ENCODE measurements at places on chromosomes 13 and 19. TPM values are rescaled to one million over a fixed set of nuclear protein-coding genes. Genes with fewer than 3 reads are reported as not detected.

- DNase-seq: no peak
Observed at GRCh38 chr13:66071608-66072007, 1158.5 kb downstream of the PCDH9 start.

GRCh38 chr19:305240-306150 lies 14.3 kb upstream of the PLPP2 start:
- no peak for DNase-seq

DNA sequence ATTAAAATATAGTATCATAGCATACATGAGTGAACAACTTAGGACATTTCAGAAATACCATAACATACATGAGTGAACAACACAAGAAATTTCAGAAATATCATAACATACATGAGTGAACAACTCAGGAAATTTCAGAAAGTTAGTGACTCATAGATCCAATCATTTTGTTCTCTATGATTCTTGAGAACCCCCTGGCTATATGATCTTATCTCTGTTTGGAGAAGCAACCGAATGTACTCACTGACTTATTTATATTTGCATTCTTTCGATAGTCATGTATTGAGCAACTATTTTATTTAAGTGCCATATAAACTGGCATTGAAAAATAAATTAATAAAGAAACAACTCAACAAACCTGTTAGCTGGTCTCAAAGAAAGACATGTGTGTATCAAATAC lies 251.1 kb downstream of the EFNB2 start:
- DNase-seq: no peak

- DNase-seq: no peak
Observed at GRCh38 chr13:33199289-33199850, 86.2 kb downstream of the STARD13 start.

DNA sequence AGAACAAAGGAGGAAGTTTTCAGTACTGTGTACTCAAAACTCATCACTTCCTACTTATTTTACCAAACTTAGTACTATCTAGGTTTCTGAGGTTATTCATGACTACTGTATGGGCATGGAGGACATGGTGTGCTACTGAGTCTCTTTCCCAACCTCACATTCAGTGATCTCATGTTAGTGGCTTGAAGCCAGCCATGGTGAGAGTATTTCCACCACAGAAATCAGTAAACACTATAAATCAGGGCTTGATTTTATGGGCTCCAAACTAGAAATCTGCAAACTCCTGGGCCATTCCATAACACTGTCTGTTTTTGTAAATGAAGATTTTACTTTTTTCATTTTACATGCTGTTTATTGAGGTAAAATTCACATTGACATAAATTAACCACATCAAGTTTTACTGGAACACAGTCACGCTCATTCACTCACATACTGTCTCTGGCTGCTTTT lies 19.7 kb downstream of the MED26 start:
- DNase-seq: no peak

DNA sequence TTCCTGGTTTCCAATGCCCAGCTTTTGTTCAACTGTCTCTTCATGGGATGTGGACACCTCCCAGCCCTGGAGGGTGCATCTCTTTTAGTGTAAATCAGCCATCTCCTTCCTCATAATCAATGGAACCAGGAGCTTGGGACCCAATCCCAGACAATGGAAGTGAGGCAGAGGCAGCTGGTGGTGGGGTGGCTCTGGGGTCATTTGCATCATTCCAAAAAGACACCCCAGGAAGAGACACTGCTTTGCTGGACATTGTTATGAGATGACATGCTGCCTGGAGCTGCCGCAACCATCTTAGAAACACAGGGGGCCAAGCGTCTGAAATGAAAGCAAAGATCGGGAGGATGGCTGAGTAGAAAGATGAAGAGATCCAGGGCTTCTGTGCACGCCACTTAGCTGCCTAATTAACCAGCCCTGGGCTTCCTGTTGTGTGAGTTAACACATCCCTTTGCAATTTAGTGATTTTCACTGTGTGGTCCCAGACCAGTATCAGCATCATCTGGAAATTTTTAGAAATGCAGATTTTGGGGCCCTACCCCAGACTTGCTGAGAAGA lies 36.1 kb downstream of the IRS2 start:
- DNase-seq: no peak

DNA sequence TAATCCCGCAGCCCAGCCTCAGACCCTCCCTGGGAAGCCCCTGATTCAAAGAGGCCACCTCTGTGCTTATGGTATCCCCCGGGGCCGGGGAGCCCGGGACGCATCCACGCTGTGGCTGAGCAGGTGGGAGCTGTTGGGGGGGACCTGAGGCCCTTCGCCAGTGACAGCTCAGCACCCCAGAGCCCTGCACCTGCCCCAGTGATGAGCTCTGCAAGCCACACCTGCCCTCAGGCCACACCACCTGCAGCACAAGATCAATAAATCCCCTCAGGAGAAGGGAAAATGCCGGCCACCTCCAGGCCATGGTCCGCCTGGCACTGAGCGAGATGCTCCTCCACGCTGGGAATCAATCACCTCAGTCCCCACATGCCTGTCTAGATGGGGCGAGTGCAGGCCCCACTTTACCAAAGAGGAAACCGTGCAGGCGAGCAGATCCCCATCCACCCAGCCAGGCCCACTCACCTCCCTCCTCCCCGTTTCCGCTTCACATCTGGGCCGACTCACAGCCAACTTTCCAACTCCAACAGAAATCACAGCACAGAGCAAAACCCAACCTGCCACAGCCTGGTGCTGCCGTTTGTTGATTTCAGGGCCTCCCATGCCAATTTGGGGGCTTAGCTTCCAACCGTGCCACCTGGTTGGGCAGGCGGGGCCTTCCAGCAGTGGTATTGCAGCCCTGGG lies 12.8 kb downstream of the MOB3A start:
- DNase-seq: peak; percentile 71

- peak; percentile 81 for DNase-seq
Observed at GRCh38 chr19:18425515-18426415, 6.6 kb downstream of the SSBP4 start.

Gene IZUMO1
- total RNA-seq: 0.49 TPM

Gene NCCRP1
- not detected for total RNA-seq

- DNase-seq: no peak
Observed at GRCh38 chr13:98997738-98998641, 20.1 kb upstream of the DOCK9 start.

GRCh38 chr13:66362485-66362884 lies 867.7 kb downstream of the PCDH9 start:
- no peak for DNase-seq

Gene ZNF468
- total RNA-seq: 7.1 TPM

DNA sequence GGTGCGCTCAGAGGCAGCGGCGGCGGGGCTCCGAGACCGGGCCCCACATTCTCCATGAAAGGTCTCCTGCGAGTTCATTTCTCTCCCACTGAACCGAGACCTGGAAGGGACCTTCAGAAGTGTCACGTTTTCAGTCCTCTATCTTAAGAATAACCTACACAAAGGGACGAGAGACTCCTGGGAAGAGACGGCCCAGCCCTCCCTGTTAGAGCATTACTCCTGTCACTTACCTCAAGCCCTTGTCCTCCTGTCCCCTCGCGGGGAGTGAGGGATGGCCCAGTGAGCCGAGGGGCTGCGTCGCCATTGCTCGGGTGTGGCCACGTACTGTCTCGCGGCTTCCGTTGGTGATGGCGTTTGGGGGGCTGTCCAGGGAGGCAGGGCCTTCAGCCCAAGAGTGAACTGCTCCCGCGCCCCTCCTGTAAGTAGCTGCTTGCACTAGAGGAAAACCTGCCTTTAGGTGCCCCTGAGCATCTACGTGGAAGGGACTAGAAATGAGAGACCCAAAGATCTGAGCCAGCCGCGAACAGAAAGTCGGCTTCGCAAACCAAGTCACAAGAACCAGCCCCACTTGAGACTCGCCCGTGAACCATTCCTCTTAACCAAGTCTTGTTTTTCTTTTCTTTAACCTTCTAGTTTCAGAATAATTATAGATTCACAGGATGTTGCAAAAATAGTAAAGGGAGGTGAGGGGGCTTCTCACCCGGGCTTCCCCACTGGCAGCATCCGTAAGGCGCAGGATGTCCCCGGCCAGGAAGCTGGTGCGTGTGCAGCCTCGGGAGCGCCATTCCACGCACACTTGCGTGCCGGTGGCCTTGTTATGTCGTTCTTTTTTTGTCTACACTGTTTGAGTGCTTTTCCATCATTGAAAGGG lies 21.1 kb upstream of the NDUFS7 start:
- peak; percentile 32 for DNase-seq

GRCh38 chr19:35901854-35902661 lies at the start of gene HCST:
Gene HCST, plus strand, starts transcription at chr19:35902529. Its CDS starts 65 bp downstream, at chr19:35902594.
- DNase-seq: no peak

DNA sequence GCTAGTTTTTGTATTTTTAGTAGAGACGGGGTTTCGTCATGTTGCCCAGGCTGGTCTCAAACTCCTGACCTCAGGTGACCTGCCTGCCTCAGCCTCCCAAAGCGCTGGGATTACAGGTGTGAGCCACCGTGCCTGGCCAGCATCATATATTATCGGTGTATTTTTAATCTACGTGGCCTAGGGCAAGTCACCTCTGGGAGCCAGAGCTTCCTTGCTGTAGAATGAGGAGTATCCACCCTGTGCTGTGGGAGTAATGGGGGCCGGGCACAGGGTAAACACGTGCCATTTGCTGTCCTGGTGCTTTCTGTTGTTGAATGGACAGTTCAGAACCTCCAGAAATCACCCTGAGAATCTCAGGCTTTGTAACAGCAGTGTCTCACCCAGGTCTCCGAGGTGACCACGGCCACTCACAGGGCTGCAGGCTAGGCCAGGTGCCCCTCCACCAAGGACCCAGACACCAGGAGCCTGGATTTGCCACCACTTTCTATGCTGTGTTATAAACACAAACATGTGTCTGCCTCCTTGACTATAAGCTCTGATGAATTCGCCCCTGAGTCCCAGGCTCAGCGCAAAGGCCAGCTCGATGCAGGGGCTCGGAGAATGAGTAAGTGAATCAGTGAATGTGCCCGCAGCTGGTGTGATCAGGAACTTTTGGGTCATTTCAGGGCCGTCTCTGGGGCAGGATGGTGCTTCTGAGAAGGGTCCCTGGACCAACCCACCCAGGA lies 22.7 kb downstream of the POP4 start:
- no peak for DNase-seq

Gene USE1
- total RNA-seq: 32.8 TPM

- no peak for DNase-seq
Observed at GRCh38 chr13:25977671-25978070, 74.1 kb downstream of the SHISA2 start.

GRCh38 chr13:48576448-48577010 lies 43.6 kb upstream of the RCBTB2 start:
- no peak for DNase-seq

Gene ADGRE2
- total RNA-seq: 0.87 TPM

DNA sequence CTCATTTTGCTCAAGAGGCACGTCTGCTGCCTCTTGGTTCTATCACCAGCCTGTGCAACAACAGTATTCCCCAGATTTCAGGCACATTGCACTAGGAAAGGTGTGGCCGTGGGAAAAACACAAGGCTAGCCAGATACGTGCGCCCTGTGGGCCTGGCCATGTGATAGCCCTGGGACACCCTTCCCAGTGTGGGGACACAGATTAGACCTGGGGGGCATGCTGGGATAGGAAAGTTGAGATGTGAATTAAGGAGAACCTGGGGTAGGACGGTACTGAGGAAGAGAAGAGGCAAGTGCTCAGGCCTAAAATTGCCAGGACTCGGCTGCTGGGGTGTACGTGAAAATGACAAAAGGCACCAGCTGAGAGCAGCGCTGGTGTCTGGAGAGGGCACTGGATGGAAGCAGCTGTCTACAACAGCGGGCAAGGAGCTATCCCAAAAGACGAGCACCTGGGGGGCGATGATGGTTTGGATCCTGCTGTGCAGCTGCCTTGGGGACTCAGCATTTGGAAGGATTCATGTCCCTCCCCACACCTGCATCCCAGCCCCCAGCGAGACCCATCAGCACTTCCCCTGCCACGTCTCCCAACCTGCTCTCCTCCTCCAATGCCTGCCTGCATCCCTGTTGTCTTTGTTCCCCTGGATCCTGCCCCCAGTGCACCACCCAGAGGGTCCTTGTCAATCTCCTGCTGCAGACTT lies 54.3 kb downstream of the GGACT start:
- DNase-seq: no peak

DNA sequence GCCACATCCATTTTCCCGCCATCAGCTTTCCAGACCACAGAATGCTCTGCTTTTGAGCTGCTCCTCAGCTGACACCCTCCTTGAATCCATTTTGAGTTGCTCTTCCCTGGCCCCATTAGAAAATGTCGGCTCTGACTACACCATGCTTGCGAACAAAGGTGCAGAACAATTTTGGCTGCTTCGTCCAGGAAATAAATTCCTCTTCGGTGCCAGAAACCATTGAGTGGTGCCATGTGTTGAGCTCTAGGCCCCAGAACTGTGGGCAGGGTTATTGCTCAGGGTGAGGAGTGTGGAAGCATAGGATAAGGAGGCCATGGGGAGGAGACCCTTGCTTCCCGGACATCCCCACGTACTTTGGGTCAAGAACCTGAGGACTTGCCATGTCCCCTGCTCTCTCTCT lies 52.1 kb downstream of the NFIX start:
- DNase-seq: no peak

- no peak for DNase-seq
Observed at GRCh38 chr19:996051-996838, 4.0 kb upstream of the GRIN3B start.

- no peak for DNase-seq
Observed at GRCh38 chr19:10535613-10536012, 8.1 kb upstream of the ATG4D start.

DNA sequence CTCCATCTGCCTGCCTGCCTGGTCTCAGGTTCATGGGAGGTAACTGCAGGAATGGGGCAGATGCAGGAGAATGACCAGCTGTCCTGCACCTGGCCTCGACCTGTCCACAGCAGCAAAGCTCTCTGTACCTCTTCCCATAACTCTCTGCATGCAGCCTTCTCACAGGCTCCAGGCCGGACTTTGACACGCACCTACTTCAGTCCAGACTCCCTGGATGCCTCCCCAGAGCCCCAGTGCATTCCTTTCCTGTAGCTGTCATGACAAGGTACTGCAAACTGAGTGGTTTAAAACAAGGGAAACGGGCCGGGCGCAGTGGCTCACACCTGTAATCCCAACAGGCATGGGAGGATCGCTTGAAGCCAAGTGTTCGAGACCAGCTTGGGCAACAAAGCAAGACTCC lies 3.3 kb downstream of the NANOS2 start:
- no peak for DNase-seq

DNA sequence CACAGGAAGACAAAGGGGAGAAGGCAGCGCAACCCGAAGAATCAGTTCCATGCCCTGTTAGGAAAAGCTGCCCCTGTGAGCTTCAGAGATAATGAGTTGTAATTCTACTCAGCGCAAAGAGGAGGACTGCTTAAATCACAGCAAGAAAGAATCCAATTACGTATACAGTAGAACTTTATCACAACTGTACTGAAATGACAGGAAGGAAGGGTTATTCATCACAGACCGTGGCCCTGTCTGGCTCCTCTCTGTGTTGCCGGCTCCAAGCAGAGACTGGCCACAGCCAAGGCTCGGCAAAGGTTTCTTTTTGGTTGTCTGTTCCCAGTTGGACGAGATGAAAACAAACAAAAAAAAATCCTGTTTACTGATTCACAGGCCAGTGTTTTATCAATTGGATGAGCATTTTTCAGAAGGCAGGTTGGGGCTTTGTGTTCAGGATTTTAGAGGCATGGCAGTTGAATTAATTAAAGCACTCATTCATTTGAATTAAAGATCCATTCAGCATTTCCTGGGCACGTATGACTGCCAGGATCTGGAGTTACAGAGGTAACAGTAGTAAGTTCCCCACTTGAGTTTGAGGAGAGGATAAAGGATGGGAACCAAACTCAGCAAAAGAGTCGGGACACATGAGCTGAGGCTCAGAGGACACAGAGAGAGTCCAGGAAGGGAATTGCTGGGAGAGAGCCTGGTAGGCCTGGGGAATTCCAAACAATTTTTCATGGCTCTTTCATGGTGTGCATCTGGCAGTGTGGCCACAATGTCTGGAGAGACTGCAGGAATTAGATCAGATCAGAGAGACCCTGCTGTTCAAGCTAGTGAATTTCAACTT lies 341.0 kb downstream of the DNAJC15 start:
- peak; percentile 64 for DNase-seq
